ENCODE measurements at places on chromosomes 1 and 21. TPM values are rescaled to one million over a fixed set of nuclear protein-coding genes. Genes with fewer than 3 reads are reported as not detected.

The ERVH48-1 gene
- polyA plus RNA-seq, result not detected

The RGS5 gene
- polyA plus RNA-seq, result not detected

The HCRTR1 gene
- polyA plus RNA-seq, result not detected

The ATP1A2 gene
- polyA plus RNA-seq, result not detected

The CD101 gene
- polyA plus RNA-seq, result 0.52 TPM

The OPTC gene
- not detected for polyA plus RNA-seq

The UQCRHL gene
- polyA plus RNA-seq, result not detected

The NUP210L gene
- polyA plus RNA-seq, result not detected

The RPE65 gene
- polyA plus RNA-seq, result not detected

The DYRK3 gene
- not detected for polyA plus RNA-seq

The YRDC gene
- 41.3 TPM for polyA plus RNA-seq

The CLIC6 gene
- polyA plus RNA-seq, result not detected

The PRDM16 gene
- polyA plus RNA-seq, result 0.17 TPM

The CD2 gene
- polyA plus RNA-seq, result 325 TPM

DNA sequence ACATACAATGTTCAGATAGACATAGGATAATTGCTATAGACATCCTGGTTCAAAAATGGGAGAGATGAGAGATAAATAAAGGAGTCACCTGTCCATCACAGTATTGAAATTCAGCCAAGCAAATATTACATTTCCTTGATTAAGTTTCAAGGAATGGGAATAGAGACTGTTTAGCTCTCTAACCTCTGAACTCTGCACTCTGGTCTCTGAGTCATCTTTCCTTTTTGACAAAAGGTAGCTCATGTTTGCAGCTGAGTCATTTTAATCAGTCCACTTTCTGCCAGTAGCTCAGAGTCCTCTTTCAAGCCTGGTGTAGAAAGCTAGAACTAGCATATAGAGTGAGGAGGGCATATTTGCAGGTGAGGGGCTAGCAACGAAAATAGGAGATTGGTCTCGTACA lies 51.4 kb upstream of the GJA8 start:
- DNase-seq, result no peak

- DNase-seq, result no peak
Observed at GRCh38 chr1:226577401-226578180, 29.0 kb downstream of the STUM start.

DNA sequence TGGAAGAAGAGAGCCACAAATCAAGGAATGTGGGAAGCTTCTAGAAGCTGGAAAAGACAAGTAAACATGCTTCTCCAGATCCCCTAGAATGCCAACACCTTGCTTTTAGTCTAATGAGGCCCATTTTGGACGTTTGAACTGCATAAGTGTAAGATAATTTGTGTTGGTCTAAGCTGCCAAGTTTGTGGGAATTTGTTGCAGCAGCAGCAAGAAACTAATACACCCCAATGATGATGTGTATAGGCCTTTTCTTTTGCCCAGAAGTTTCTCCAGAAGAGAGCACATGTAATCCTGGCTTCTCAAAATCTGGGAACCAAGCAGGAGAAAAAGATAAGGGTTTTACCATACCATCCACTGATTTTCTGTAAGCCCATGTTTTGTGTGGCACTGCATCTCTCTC lies 96.1 kb upstream of the DPT start:
- no peak for DNase-seq

DNA sequence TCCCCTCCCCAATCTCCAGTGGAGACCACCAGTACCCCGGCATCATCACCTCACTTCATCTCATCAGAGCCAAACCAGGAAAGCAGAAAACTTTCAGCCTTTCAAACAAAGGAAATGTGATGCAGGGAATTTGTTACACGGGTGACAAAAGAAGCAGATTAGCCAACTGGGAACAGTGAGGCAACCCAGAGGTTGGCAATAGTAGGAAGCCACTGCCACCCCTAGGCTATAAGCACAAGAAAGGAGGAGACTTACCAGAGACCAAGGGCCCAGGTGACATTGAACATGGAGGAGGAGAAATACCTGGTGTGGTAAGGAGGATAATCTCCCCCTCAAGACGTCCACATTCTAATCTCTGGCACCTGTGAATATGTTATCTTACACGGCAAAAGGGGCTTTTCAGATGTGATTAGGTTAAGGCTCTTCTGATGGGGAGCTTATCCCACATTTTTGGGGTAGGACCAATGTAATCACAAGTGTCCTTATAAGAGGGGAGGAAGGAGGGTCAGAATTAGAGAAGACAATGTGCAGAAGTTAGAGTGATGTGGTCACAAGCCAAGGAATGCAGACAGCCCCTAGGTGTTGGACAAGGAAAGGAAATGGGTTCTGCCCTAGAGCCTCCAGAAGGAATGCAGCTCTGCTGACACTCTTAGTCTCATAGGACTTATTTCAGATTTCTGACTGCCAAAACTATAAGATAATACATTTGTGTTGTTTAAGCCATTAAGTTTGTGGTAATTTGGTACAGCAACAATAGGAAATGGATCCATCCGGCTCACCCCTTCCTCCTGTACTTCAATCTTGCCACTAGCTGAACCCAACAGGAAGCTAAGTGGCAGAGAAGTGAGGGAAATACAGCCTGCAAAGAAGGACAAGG lies 83.6 kb upstream of the VAV3 start:
- no peak for DNase-seq

- DNase-seq, result no peak
Observed at GRCh38 chr1:60916199-60916598, 166.2 kb upstream of the NFIA start.

GRCh38 chr1:21337010-21337437 lies 46.8 kb upstream of the ECE1 start:
- no peak for DNase-seq

- no peak for DNase-seq
Observed at GRCh38 chr1:10813799-10814198, 17.4 kb upstream of the CASZ1 start.

DNA sequence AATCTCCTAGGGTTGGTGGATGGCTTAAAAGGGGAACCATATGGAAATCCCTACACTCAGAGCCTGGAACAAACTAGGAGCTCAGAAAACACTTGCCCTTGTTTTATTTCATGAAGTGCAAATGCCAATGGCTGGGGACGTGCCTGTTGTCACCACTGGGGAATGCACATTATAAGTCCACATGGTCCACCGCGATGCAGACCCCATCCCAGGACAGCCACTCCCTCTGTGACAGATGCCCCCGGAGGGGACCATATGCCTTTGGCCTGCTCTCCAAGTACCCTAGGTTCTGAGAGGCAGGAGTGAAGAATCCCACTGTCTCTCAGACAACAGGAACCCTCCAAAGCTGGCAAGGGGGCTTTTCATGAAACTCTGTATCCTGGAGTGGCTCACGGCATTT lies 42.3 kb downstream of the LRP8 start:
- no peak for DNase-seq

- peak; percentile 62 for DNase-seq
Observed at GRCh38 chr1:40143891-40144575, 17.2 kb upstream of the RLF start.

GRCh38 chr21:23939369-23940065 lies 1667.8 kb downstream of the MRPL39 start:
- DNase-seq, result no peak

DNA sequence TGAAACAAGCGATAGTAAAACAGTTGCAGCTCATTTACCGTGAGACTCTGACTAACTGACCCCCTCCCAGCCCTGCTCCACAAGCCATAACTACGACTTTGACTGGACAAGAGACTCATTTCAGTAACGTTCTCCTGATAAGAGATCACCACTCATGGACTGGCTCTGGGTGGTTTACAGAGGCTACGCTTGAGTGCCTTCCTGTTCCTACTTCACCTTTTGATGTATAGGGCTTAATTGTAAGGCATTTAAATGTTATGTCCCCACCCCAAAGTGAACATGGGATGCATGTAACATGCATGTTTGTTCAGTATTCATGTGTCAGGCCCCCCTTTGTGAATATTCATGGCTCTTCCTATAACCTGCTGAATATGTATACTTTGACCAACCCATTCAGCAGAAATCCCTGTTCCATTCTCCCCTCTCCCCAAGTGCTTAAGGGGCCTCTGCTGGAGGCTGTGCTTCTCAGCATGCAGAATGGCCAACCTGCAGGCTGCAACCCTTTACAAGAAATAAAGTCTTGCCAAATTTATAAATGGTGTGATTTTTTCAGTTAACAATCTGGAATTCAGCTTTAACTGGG lies 50.7 kb upstream of the SPOCD1 start:
- no peak for DNase-seq

- DNase-seq, result no peak
Observed at GRCh38 chr1:56931211-56931610, 34.6 kb downstream of the C8B start.

GRCh38 chr21:38448671-38449385 lies 49.4 kb downstream of the ERG start:
- no peak for DNase-seq

DNA sequence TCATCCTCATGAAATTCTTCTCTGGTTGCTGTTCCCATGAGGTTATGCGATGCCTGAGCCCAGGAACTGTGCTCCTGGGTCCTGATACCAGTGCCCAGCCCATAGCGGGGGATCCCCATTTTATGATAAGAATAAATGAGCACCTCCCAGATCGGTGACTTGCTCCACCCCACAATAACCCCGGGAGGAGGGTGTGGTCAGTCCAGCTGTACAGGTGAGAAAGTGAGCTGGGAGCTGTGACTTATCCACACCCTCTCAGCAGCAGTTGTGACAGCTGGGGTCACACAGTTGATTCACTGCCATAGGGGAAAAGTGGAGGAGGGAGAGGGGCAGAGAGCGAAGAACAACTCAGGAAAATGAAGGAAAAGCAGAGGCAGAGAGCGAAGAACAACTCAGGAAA lies 33.4 kb downstream of the OR2G3 start:
- DNase-seq, result no peak

- DNase-seq, result no peak
Observed at GRCh38 chr21:26368591-26369320, 198.2 kb upstream of the APP start.

GRCh38 chr21:44640761-44641160 lies 3.6 kb downstream of the KRTAP10-10 start:
- no peak for DNase-seq

GRCh38 chr1:117534995-117535467 lies 70.8 kb upstream of the TENT5C start:
- peak; percentile 56 for DNase-seq

DNA sequence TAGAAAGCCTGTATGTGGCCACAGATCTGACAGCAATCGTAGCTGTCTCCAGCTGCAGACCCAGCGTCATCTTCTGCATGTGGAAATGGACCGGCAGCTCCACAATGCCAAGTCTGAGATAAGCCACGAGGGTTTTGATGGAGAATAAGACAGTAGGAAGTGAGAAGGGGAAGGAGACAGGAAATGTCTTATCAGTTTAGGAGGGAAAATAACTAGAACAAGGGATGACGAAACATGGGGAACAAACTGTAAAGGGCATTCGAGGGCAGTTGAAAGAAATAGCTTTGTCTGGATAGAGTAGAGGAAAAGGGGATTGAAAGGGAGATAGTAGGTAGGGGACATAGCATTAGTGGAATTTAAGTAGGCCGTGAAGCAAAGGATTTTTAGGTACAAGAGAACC lies 74.0 kb upstream of the CTTNBP2NL start:
- no peak for DNase-seq

- no peak for DNase-seq
Observed at GRCh38 chr1:184684285-184685074, 70.2 kb downstream of the EDEM3 start.

GRCh38 chr1:199290186-199290585 lies 651.3 kb downstream of the PTPRC start:
- DNase-seq, result no peak

- DNase-seq, result no peak
Observed at GRCh38 chr1:155168456-155169210, 4.5 kb downstream of the KRTCAP2 start.

DNA sequence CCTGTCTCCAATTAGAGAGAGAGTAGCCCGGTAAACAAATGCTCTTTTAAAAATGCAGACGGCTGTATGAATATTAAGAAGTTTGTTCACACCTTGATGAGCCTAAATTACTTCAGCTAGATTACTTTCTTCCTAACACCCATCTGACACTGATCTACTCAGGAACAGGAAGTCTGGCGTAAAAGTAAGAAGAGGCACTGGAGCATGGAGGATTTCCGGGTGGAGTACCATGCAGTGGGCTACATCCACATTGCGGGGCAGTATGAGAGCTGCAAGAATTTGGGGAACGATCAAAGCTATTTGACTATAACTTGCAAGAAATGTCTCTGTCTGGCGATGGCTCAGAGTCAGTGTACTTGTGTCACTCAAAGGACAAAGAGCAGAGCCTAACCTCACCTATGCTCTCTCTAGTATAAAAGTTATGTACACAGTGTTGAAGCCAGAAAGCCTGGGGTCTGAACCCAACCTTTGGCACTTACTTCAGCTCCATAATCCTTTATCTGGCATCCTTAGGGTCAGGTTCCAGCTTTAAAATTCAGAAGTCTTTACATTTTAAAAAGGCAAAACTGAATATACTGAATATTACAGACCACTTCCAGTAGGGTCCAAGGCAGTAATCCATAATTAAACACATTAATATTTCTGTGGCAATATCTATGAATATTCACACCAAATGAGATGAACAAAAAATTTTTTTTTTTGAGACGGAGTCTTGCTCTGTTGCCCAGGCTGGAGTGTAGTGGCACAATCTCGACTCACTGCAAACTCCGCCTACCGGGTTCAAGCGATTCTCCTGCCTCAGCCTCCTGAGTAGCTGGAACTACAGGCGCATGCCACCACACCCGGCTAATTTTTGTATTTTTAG lies 7.9 kb upstream of the GNPAT start:
- no peak for DNase-seq

DNA sequence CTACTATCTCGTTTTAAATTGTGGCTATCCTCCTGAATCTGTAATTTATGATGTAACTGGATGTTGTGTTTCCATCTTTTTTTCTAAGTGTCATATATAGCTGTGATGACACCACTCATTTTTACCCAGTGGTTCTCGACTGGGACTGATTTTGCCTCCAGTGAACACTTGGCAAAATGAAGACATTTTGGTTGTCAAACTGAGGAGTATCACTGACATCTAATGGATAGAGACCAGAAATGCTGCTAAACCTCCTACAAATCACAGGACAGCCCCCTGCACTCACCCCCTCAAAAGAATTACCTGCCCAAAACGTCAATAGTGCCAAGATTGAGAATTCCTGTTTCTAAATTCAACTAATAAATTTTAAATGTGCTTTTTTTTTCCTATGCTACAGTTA lies 1.9 kb downstream of the TRMT13 start:
- DNase-seq, result no peak

- no peak for DNase-seq
Observed at GRCh38 chr1:167093846-167094516, at the start of gene STYXL2. Gene STYXL2 (plus strand): TSS chr1:167094075. CDS start chr1:167094850, 775 bp downstream.

DNA sequence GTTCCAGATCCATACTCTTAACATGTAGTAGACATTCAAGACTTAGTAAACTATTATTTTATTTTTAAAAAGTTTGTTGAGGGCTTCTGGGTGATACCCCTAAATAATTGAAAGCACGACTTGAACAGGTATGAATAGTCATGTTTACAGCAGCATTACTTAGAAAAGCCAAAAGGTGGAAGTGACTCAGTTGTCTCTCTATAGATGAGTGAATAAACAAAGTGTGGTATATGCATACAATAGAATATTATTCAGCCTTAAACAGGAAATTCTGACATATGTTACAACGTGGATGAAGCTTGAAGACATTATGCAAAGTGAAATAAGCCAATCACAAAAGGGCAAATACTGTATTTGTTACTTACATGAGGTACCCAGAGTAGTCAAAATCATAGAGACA lies 26.5 kb downstream of the TSNAX start:
- DNase-seq, result no peak

- DNase-seq, result no peak
Observed at GRCh38 chr1:221292652-221293051, 413.4 kb downstream of the HLX start.

- DNase-seq, result peak; percentile 42
Observed at GRCh38 chr21:36135391-36136102, 668 bp downstream of the CBR3 start.

GRCh38 chr1:15953294-15953771 lies 22.6 kb downstream of the ZBTB17 start:
- DNase-seq, result no peak
